ENCODE measurements at places on chromosomes 7 and 10. TPM values are rescaled to one million over a fixed set of nuclear protein-coding genes. Genes with fewer than 3 reads are reported as not detected.
A peak's percentile ranks its signal among the peaks of the same experiment; 100 is the strongest.

The NUB1 gene
- total RNA-seq: 51.8 TPM

DNA sequence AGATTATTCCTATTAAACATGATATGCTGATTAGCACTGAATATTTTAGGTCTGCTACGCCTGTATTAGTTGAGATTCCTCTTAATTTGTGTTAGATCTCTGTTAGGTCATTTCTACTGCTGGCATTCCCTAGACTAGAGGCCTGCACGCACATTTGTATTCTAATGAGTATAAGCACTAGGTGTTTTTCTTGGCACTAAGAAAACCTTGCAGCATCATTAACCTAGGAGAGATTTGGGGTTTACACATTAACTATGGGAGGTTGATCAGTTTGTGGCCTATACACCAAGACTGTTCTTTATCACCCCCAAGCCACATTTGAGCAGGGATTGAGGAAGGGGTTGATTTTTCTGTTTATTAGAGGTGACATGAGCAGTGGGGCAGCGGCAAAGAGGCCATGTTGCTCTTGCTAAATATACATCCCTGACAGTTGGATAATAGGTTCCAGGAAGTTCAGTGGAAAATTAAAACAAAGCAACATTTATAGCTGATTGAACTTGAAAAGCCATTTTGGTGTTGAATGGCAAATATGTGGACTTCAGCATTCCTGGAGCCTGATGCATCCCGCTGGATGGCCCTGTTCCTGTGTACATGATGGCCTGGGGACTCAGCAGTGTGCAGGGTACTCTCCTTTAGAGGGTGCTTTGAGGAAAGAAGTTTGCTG is 65.2 kb downstream of the GBF1 start:
- DNase-seq: no peak

DNA sequence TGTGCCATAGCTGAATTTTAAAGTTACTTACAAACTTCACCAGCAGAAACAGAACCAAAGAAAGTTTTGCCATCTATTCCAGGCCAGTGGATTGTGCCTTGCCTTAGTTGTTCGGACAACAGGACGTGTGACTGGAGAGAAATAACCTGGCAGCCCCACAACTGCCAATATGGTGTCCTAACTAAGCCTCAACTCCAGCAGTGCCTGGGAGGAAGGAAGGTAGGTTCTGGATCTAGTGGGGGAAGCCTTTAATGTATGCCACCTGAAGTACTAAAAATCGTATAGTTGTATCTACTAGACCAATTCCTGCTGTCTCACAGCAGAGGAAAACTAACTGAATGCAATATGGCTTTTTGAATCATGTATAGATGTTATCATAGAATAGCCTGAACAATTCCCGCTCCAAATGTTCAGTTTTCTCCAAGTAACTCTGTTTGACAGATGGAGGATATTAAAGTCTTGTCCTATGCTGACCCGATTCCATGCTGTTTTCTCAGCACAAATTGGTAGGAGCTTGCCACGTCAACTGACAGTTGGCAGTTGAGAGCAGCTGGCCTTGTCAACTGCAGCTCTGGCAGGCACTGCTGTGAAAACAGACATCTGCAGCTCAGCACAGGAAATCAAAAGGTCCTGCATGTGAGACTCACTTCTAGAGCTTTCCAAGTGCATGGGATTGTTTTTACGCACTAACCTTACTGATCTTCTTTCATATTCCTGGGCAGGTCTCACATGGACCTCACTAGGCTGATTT is 84.5 kb upstream of the WNT16 start:
- no peak for DNase-seq

DNA sequence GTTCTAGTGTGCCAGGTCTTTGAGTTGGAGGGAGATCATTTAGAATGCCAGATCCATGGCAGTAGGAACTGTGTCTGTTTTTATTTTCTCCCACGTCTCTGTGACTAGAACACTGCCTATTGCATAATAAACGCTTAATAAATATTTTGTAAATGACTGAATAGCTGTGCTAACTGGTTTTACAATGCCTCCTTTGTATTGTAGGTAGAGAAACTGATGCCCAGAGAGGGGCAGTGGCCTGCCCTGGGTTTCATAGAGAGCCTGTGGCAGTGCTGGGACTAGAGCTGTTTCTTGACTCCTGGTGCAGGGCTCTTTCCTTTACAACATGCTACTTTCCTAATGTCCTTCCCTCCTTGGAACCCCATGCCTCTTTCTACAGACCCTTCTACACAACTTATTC is 2.5 kb downstream of the TAS2R5 start:
- no peak for DNase-seq

The RARRES2 gene
- 104 TPM for total RNA-seq

GRCh38 chr7:34013421-34013820 is 108.1 kb downstream of the BMPER start:
- DNase-seq: no peak

DNA sequence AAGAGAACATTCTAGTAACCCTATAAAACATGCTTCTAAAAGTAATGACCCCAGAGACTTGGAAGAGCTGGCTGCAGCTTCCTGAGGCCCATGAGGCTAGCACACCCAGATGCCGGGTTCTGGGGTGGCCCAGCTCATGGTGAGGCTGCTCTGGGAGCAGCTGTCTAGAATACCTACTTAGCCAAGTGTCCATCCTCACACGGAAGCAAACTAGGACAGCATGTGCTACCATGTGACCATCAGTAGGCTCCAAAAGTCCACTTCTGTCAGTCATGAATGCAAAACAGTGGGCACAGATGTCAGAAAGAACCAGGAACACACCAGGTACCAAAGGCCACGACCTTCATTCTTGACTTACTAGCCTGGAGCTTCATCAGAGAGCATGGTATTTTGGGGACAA is 32.4 kb downstream of the CTBP2 start:
- no peak for DNase-seq

DNA sequence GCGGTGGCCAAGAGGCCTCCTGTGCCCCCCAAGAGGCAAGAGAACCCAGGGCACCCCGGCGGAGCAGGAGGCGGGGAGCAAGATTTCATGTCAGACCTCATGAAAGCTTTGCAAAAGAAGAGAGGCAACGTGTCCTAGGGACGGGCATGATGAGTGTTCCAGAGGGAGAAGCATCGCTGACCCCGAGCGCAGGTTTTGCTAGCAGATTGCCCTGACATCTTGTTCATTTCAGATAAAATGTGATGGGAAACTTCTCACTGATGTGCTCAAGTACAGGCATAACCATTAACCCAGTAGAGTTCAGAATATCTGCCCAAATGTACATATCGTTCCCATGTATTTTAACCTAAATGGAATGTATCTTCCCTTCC is 129.2 kb downstream of the APBB1IP start:
- peak; percentile 29 for DNase-seq

- DNase-seq: peak; percentile 59
Observed at GRCh38 chr10:110498982-110499795, 1.5 kb downstream of the DUSP5 start.

- DNase-seq: no peak
Observed at GRCh38 chr10:124094419-124094785, 1.0 kb upstream of the CHST15 start.

DNA sequence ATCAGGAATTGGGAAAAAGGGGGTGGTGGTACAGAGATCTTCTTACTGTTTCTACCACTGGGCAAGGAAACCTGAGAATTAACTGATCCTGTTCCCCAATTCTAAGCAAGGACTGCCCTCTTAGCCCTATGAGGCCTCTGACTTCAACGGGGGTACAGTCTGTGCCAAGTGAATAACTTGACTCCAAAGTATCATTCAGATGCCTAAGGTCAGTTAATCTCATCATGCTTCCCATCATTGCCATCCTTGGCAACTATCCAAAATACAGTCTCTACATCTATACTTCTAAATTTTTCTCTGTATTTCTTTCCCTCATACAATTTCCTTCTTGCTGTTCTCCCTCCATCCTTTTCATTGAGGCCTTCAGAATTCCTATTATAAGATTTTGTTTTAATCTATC is 10.5 kb downstream of the PPP3CB start:
- no peak for DNase-seq

Measured in kidney (tissue), 22 donors.